Fibroblast of lung (primary cell): ENCODE measurements at places on chromosomes 11 and 22.

GRCh38 chr11:128365044-128365443 lies 222.3 kb downstream of the ETS1 start:
- peak; percentile 83 for DNase-seq

DNA sequence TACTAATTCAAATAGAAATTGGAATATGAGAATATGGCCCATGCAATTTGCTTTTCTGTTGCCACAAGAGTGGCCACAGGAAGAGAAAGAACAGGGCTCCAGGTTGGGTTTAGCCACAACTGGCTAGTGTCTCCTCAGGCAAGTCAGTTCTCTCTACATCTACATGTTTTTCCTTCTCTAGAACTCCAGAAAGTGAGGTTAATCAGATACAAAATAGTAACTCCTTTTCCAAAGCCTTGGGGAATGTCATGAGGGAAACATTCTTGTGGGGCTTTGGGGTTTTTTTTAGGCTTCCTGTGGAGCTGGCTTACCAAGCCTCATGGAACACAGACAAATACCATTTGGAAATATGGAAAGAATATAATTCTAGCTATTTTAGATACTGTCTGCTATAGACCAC lies 161.6 kb downstream of the NAV2 start:
- no peak for DNase-seq

GRCh38 chr11:130452176-130452575 lies 3.7 kb downstream of the ADAMTS15 start:
- DNase-seq = no peak

- no peak for DNase-seq
Observed at GRCh38 chr11:61718046-61718531, 34.3 kb upstream of the MYRF start.

DNA sequence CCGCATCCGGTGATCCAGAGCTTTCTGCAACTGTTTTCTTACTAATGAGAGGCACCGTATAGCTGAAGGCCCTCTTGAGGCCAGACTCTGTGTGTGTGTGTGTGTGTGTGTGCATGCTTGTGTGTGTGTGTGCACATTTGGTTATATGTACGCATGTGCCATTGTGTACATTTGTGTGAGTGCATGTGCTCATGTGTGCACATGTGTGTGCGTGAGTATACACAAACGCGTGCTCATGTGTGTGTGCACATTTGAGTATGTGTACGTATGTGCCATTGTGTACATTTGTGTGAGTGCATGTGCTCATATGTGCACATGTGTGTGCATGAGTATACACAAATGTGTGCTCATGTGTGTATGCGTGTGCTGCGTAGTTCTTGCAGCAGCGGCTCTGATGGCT lies 12.3 kb upstream of the FGF19 start:
- no peak for DNase-seq

GRCh38 chr11:132008872-132009271 lies 638.5 kb downstream of the NTM start:
- DNase-seq = no peak

DNA sequence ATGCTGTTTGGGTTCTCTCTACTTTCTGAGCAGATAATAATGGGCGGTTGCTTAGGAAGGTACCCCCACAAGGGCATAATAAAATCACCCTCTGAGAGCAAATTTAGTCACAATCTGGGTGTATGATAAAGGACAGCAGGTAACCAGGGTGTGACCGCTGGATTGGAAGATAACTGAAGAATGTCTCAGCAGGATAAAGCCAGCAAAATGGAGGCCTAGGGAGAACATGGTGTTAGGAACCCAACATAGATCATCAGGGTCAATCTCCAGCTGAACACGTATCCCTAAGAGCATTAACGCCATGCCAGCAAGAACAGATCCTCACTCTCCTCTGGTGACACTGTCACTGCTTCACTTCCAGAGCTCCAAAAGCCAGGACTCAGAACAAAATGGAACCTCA lies 64.5 kb upstream of the SCUBE2 start:
- DNase-seq = no peak

- no peak for DNase-seq
Observed at GRCh38 chr11:128929991-128930390, 12.7 kb downstream of the TP53AIP1 start.

GRCh38 chr11:44120169-44120568 lies 24.7 kb downstream of the EXT2 start:
- DNase-seq = no peak

DNA sequence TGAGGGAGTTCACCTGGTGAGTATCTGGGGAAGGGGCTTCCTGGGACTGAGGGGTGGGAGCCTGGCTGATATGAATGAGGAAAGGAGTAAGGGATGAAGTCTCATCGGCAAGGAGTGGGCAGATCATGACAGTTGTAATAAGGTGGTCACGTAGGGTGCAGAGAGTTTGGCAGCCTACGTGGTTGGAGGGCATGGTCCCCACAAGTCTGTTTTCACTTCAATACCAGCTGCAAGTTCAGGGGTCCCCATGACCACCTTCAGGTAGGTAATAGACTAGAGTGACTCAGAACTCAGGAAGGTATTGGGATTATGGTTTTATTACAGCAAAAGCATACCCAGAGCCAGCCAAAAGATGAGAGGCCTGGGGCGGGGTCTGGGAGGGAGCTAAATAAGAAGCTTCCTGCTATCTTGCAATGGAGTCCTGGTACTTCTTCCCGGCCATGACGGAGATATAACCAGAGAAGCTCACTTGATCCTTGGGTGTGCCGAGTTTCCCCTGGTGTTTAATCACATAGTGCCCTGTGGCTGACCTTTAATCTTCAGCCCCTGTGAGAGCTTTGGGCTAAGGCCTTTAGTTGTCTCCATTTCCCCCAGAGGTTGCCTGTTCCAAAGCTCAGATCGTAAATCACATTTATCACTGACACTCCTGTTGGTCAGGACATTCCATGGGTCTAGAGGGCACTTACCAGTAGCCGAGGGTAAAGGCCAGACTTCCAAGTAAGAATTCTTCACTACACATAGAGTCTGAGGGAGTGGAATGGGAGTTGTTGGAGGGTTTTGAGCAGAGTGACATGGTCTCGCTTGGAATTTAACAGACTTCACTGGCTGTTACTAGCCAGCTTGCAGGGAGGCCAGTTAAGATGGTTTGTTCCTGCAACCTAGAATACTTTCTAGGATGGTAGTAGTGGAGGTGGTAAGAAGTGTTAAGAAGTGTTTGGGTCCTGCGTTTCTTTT lies 9.1 kb downstream of the SLC3A2 start:
- DNase-seq = peak; percentile 54

- DNase-seq = no peak
Observed at GRCh38 chr11:13324709-13325108, 47.1 kb downstream of the BMAL1 start.
